H54 (cell line): ENCODE measurements at places on chromosomes 7 and 10.

DNA sequence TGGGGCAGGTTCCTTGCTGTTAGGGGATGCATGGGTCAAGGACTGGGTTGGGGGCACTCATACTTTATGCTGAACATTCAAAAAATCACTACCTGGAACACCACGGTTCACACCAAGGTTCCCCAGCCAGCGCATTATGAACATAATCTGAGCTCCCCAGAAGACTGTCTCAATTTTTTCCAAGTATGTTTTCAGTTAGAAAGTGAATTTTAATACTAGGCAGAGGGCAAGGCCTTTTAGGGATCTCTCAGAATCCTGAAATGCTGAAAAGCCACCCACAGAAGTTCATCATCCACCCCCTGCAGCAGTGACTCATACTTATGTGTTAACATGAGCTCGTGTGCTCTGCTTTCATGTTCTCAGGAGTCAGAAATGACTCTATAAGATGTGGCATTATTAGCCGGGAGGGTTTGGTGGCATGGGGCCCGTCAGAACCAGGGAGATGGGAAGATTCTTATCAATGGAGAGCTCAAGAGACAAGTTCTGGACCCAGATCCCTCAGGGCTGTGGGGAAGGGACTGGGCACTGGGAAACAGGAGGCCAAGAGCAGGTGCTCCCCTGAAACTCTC lies 185.2 kb upstream of the ITGB1 start:
- DNase-seq, result no peak

- no peak for DNase-seq
Observed at GRCh38 chr7:53022893-53023292, 12.5 kb upstream of the POM121L12 start.

DNA sequence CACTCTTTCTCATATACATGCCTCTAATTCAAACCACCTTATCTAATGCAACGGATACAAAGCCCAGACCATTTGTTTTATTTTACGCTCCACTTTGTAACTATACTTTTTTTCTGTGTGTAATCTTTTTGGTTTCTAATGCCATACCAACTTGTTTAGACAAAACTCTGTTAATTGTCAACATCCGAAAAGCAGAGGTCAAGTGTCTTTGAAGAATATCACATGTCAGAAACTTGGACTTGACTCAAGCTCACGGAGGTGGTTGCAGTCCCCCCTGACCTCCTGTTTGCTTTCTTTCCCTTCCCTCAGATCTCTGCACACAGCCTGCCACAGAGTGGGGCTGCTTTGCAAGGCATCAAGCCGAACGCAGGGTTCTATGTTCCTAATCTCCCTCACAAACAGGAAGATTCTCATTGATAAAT lies 698.9 kb downstream of the PARD3 start:
- no peak for DNase-seq

- DNase-seq, result no peak
Observed at GRCh38 chr7:140200061-140200989, 23.5 kb upstream of the KDM7A start.

DNA sequence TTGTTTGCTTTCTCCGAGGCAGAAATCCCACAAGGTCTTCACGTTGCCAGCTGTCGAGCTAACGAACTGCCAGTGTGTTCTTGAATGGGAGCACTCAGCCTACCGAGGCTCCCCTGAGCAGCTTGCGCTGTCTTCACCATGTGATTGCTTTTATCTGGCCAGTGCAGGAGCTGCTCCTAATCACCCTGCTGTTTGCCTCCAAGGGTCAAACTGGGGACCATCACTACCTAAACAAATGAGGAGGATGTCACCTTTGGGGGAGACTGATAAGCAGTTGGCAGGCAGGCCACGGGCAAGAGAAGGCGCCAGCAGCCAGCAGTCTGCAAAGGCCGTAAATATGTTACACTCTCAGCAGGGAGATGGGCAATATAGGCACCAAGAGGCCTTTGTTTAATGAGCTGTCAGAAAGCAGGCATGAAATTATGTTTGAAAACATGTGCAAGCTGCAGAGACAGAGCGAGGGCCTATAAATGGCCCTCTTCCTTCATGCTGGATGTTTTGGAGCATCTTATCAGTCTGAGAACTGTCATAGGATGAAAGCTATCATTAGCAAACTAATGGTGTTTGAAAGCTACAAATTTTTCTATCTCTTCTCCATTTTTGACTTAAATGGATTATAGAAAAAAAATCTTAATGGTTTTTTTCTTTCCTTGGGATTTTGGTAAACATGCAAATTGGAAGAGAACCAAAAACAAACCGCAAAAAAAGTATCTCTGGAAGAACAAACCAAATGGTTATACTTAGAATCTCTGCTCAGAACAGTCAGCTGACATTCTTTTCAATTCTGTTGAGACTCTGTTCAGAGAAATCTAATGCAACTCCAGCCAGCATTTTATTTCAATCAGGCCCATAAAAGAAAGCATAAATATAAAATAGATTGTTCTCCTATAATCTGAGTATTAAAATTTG lies 267.3 kb upstream of the NPVF start:
- DNase-seq, result no peak

- DNase-seq, result no peak
Observed at GRCh38 chr10:49647554-49647953, 31.9 kb upstream of the C10orf53 start.

DNA sequence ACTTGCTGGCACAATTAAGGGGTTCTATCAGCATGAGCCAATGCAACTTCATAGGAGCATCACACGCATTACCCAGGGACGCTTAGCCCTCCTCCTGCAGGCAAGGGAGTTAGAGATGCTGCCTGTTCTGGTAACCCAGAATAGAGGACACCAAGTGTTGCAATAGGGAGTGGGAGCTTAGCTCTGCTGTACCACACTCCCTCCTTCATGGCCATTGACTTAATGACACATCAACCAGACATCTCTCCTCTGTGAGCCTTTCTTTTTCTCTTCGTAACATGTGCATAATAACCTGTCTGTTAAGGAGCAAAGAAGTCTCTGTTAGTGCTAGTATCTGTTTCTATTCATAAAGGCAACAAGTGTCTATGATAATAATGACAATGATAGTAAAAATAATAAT lies 282.4 kb downstream of the SORCS3 start:
- no peak for DNase-seq

- no peak for DNase-seq
Observed at GRCh38 chr10:17733620-17734019, 18.4 kb upstream of the TMEM236 start.
